Esophagus mucosa (tissue), 1 donor: ENCODE measurements at places on chromosomes 7 and 10. TPM values are rescaled to one million over a fixed set of nuclear protein-coding genes. Genes with fewer than 3 reads are reported as not detected.

Gene EXOC4
- 56.4 TPM for total RNA-seq

Gene HIP1
- 5.4 TPM for total RNA-seq

Gene UCN3
- not detected for total RNA-seq

Gene OR2A12
- not detected for total RNA-seq

Gene TCERG1L
- total RNA-seq: 0.88 TPM

Gene OR6V1
- total RNA-seq: not detected

Gene CYP2E1
- 10.6 TPM for total RNA-seq
